Effector CD4-positive, alpha-beta T cell (primary cell): ENCODE measurements at places on chromosomes 16 and 17.
A peak's percentile ranks its signal among the peaks of the same experiment; 100 is the strongest.

GRCh38 chr16:14007450-14007849 lies 63.7 kb upstream of the MRTFB start:
- DNase-seq: no peak

DNA sequence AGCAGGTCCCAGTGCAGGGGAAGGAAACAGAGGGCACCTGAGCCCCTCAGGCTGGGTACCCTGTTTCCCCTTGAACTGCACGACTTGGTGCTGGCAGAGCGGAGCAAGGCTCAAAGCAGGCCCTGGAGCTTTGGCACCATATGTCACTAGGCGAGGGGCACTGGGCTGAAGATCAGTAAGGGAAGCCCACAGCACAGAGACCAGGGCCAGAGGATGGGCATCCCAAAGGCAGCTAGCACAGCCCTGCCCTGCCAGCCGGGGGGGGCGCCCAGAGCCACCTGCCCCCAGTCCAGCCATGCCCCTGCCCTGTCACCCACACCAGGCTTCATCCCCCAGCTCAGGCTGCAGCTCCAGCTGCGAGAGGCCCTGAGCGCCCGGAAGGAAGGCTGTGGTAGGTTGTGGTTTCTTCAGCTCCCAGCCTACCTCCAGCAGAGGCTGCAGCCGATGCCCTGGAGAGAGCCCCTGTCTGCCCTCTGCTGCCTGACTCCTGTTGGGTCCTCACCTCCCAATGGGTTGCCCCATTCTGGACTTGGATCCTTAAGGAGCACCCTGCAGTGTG lies 10.9 kb downstream of the NHERF1 start:
- DNase-seq: peak; percentile 37

DNA sequence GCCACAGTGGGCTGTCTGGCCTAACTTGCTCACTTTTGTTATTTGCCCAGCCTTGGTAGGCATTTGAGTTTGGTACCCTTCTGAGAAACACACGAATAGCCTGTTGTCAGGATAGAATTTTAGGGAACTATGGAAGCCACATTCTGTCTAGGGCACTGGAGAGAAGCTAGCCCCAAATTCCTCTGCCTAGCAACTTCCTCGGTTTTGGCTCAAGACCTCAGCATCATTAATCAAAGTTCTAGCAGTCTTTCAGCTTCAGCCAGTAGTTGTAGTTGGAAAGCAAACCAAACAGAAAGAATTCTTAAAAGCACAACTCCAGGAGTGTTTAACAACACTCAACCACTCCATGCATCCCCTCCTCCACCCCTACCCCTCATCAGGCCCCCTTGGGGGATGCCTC lies 572.1 kb upstream of the PSMD7 start:
- no peak for DNase-seq

- no peak for DNase-seq
These were observed 4.9 kb downstream of the TEX14 start for GRCh38 chr17:58686980-58687379.

- no peak for DNase-seq
These were observed 7.6 kb upstream of the GFAP start for GRCh38 chr17:44922746-44923470.

- DNase-seq: no peak
These were observed 162.8 kb downstream of the IRX3 start for GRCh38 chr16:54123766-54124165.

DNA sequence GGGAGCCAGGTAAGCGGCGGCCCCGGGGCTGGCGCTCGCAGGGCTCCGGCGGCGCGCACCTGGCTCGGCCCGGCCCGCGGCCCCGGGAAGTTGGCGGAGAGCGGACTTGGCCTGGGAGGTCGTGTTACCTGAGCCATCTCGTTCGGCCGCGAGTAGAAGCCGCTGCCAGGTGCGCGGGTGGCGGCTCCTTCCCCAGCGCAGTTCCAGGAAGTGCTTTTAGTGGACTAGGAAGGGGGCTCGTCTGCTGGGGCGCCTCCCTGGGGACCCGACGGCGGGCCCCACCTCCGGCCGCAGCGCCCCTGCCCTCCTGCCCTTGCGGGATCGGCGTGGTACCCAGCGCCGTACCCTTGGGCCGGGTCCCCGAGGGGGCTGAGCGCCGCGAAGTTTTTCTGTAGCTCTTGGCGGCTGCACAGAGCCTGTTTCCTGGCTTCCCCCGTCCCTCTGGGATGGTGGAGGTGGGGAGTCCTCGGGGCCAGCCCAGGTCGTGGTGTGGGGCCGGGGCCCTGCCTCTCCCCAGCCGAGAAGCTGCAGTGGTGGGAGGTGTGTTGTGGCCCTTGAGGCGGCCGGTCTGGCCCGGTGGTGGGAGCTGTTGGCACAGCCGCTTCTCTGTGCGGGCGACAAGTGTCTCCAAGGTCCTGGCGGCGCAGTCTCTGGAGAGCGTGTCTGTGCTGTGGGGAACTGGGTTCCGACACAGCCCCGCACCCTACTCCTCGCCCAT lies 96.9 kb downstream of the RAB11FIP4 start:
- no peak for DNase-seq

DNA sequence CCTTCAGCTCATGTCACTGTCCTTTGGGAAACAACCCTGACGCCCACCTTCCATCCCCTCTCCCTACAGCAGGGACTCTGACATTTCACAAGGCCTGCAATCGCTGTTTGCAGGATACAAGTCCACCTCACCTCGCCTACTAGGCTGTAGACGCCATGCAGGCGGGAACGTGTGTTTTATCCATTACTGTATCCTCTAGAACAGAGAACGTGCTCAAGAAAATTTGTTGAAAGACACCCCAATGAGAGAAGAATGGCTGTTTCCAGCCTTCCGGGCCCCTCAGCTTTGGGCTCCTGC lies 1.5 kb upstream of the TTYH2 start:
- no peak for DNase-seq

DNA sequence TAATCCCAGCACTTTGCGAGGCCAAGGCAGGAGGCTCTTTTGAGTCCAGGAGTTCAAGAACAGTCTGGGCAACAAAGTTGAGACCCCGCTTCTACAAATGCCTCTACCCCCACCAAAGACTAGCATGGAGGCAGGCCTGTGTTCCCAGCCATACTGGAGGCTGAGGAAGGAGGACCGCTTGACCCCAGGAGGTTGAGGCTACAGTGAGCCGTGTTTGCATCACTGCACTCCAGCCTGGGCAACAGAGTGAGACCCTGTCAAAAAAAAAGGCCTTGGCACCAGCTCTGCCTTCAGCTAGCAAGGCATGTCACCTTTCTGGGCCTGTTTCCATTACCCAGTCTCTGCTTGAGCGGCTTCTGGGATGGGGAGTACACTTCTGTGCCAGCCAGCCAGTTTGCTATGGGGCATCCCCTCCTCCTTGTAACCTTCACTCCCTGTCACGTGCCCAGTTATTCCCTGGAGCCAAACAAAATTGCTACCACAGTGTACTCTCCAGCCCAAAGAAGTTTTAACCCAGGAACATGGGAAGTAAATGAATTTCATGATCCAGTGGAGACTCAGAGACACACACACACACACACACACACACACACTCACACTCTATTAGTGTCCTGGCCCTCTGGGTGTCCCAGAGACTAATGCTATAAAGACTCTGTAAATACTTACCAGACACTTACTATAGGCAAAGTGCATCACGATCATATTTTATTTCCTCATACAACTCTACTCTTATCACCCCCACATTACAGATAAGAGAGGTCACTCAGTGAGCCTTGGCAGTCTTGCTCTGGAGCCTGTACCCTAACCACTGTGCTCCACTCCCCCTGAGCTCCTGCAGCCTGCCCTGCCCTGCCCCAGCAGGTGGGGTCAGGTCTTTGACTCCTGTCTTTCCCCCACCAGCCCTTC lies 2.5 kb downstream of the CISD3 start:
- DNase-seq: no peak

DNA sequence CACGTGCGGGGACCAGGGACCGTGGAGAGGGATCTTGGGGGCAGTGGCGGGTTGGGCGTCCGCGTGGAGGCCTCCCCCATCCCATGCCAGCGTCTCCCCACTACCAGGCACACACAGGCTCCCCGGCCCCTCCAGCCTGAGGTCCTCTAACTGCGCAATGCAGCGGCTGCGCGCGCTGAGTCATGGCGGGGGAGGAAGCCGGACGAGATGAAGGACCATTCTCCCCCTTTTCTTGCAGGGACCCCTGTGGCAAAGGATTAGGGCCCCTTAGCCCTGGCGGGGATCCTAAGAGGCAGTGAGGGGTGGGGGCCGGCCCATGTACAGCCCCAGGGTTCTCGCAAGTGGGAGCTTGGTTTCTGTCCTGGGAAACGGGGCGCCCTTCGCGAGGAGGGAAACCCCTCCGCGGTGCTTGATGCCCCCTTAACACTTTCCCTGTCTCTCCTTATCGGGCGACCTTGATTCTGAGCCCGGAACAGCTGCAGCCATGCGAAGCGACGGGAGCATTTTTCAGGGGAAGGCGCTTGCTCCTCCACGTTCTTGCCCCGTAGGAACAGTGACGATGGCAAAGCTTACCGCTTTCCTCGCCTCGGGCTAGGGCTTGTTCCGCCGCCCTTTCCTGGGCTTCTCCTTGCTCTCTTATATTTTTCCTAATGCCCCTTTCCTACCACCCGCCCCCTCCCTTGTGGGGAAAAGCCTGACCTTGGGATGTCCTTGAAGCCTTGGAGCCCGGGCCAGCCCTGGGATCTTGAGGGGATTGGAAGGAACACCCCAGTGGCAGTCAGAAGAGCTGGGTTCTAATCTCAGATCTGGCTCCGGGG lies 592 bp downstream of the ALDOA start:
- DNase-seq: peak; percentile 23

DNA sequence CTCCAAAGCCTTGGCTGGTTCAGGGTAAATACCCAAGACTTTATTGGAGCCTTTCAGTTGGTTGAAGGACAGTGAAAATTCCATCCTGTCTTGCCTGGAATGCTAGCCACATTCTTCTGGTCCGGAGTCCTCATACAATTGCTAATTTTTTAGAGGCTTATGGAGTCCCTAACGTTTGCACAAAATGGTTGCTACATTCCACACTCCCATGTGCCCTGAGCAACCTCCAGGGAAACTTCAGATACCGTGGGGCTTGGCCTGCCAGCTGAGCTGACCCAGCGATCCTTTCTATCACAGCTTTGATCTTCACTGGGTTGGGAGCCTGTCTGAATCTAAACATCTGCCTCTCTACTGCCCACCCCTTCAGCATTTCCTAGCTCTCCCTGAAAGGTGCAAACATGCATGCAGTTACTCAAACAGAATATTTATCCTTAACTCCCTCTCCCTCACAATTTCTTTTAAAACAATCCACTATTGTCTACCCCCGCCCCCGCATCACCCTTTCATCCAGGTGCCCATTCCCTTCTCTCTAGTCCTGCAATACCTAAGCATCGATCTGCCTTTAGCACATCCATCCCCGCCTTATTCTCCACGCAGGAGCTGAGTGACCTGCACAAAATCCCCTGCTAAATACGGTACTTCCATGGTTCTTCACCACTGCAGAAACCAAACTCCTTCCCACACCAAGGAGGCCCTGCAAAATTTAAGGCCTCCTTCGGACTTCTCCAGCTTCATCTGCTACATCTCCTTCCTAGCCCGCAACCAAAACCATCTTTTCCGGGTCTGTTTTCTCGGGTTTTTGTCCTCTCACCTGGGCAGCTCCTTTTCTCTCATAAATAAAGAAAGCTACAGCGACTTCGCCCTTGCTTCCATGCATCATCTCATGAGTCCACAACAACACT lies 810 bp upstream of the GAN start:
- no peak for DNase-seq

DNA sequence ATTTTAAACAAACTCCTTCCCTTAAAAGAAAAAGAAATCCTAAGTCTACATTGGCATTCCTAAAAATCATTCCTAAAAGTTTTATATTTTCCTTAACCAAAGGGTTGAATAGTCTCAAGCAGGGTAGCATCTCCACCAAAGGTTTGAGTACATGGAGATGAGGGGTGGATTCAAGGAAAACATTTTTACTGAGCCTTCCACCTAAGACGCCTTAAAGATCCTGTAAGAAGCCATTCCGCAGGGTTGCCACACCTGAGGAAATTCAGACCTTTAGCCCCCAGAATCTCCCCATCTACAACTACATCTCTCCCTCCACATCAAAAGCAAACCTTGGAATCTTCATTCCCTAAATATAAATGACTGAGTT lies 7.7 kb upstream of the AKTIP start:
- no peak for DNase-seq

DNA sequence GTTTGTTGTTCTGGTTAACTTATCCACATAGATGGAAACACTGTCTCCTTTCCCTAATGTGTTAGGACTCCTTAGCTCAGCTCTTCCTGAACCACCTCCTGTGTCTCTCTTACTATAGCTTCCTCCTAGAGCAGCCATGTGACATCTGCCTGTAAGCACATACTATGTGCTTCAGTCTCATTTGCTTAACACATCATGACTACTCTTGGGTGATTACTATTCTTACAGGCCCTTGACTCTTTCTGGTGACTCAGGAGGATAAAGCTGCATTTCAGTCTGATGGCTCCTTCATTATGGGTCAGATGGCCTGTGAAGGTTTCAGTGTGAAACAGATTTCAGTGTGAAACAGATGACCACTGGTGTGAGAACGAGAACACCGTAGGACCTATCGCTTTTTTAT lies 320 bp upstream of the KRTAP4-2 start:
- DNase-seq: no peak

DNA sequence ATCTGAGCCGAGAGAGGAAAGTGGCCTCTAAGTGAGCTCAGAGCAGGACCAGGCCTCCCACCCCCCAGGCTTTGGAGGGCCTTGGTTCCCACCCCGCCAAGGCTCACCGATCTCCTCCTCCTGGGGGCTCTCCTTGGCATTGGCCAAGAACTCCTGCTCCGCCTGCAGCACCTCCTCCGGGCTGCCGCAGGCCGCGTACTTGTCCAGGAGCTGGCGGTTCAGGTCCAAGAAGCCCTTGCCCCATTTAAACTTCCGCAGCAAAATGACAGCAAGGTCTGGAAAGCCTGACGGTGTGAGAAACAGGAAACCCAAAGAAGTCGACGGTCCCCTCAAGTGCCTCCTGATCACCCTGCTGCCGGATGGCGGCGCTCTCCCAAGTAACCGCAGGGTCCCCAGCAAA lies 1.7 kb downstream of the TSR3 start:
- no peak for DNase-seq

DNA sequence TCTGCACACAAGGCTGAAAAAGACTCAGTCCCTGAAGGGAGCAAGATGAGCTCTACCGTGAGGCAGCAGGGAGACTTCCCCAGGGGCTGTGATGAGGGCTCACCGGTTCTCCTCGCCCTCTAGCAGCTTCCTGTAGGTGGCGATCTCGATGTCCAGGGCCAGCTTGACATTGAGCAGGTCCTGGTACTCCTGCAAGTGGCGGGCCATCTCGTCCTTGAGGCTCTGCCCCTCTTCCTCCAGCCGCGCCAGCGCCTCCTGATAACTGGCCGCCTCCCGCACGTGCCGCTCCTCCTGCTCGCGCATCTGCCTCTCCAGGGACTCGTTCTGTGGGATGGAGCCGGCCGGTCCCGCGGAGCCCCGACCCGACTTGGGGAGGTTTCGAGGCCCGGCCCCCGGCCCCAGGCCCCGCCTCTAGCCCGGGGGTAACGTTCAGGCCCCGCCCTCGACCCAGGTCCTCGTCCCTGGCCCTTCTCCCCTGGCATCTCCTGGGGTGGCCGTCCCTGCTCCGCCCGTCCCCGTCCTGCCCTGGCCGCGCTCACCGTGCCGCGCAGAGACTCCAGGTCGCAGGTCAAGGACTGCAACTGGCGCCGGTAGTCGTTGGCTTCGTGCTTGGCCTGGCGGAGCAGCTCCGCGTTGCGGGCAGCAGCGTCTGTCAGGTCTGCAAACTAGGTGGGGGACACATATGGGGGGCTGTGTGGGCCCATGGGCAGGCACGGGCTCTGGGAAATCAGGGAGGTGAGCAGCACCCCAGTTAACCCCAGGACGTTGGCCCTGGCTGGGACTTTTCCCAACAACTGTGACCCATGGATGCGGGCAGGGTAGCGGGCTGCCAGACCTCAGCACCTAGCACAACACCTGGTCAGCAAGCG lies 3.9 kb downstream of the GFAP start:
- peak; percentile 36 for DNase-seq
